ENCODE measurements at places on chromosomes 2 and 18.

DNA sequence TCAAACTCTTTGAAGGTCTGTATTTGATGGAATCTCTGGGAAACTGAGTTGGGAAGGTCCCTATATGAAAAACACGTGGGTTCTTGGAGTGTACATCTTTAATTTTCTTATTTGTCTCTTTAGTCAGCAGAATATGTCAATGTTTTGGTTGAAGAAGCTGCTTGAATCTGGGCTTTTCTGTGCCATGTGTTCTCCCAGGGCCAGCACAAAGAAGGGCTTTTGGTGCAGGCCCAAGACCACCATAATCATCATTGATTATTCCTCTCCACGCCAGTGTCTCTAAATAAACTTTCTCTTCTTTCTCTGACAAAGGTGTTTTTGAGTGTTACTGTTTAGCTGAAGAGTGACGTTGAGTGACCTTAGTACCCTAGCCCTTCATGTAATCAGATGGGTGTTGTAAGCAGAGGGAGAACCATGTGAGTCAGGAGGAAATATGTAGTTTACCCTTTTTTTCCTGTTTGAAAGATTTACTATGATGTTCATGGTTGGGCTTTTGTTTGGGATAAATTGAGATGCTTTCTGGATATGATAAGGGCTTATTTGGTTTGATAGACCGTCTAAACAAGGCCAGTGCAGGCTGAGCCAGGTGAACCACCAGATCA, 11.6 kb upstream of the TNP1 start:
- no peak for DNase-seq

DNA sequence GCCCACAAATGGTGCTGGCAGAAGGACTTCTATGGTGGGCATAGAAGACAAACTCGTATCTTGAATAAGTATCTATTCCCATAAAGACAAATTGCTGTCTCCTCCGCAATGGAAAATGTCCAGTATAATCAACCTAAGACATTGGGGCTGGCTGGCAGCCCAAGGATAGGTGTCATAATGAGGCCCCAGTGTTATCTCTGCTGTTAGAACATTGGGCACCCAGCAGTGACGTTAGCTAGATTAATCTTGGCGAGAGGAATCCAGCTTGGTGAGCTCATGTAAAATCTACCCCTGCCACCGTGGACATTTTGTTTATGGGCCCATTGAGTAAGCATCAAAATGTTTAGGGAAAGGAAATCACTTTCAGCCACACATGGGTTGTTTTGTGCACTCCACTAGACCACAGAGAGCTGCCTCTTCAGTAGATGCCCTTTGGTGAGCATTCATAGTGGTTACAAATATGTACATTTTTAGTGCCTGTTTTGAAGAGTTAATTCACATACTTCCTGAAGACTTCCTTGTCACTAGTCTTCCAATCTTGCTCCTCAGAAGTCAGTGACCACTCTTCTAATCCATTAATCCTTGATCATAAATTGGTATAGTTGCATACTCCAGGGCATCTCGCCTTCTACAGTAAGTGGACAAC, 48.2 kb upstream of the KDM3A start:
- peak; percentile 47 for DNase-seq

DNA sequence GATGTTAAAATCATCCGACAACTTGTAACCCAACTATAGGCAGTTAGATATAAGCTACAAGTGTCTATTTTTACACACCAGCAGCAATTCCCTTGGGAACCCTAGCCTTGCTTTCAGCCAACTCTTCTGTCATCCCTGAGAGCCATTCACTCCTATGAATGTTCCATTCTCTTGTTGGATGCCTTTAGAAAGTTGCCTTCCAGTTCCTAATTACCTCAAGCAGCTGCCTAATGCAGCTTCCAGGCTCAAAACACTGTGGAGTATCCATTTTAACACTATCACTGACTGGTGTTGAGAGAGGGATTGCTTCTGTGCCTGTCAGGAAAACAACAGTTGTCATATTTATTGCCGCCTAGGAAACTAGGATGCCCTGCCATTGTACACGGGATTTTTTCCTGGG, 402.0 kb upstream of the ACVR2A start:
- DNase-seq, result no peak

GRCh38 chr2:36380624-36381481, 25.3 kb downstream of the CRIM1 start:
- no peak for DNase-seq

- no peak for DNase-seq
Measured at GRCh38 chr2:45567974-45568789, 42.9 kb downstream of the SRBD1 start.

DNA sequence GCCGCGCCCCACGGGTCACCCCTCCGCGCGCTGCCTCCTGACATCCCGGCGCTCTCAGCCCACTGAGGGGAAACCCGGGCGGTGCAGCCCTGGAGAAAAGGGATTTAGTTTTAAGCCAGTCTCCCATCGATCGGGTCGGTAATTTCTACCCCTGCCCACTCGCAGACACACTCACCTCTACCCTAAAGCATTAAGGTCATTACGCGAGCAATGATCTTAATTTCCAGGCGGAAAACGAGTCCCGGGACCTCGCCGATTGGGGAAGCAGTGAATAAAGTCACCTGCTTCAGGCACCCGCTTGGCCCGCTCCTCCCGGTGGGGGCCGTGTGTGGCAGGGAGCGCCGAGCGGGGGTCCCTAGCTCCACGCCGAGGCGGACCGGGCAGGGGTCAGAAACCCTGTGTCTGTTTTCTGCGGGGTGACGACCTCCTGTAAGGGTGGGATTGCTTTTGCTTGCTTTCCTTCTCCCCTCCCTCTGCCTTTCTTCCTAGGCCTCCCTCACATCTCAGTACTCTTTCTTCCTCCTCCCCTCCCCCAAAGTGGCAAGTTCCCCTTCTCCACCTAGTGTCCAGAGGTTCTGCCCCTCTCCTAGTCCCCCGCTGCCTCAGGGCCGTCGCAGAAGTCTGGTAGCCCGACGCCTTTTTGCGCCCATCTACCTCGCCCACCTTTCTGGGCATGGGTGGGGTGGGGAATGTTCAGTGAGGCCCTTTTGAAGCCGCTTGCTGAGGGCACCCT, 142.6 kb downstream of the MEIS1 start:
- peak; percentile 5 for DNase-seq

GRCh38 chr18:39795350-39795749, 2159.7 kb upstream of the PIK3C3 start:
- DNase-seq, result no peak

DNA sequence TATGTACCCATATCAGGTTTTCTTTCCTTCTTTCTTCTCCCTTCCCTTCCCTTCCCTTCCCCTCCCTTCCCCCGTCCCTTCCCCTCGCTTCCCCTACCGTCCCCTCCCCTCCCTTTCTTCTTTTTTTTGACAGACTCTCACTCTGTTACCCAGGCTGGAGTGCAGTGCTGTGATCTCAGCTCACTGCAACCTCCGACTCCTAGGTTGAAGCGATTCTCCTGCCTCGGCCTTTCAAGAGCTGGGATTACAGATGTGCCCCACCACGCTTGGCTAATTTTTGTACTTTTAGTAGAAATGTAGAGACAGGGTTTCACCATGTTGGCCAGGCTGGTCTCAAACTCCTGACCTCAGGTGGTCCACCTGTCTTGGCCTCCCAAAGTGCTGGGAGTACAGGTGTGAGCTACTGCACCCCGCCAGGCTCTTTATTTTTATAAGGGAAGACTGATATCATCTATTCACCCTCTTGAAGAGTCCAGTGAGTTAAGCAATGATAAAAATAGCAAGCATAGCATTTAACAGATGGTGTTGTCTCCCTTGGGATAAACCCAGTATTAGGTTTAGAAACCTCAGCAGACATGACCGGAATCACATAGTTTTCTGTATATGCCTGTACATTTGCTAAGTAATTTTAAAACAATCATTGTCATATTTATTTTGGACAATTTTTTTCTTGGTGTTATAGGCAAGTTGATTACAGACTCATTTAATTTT, 888.4 kb downstream of the TRIB2 start:
- DNase-seq, result peak; percentile 72
